ENCODE measurements at places on chromosomes 5 and 9.

- DNase-seq = no peak
Observed at GRCh38 chr5:98497418-98497817, 276.0 kb upstream of the RGMB start.

- DNase-seq = no peak
Observed at GRCh38 chr5:152367554-152367953, 37.5 kb downstream of the NMUR2 start.

DNA sequence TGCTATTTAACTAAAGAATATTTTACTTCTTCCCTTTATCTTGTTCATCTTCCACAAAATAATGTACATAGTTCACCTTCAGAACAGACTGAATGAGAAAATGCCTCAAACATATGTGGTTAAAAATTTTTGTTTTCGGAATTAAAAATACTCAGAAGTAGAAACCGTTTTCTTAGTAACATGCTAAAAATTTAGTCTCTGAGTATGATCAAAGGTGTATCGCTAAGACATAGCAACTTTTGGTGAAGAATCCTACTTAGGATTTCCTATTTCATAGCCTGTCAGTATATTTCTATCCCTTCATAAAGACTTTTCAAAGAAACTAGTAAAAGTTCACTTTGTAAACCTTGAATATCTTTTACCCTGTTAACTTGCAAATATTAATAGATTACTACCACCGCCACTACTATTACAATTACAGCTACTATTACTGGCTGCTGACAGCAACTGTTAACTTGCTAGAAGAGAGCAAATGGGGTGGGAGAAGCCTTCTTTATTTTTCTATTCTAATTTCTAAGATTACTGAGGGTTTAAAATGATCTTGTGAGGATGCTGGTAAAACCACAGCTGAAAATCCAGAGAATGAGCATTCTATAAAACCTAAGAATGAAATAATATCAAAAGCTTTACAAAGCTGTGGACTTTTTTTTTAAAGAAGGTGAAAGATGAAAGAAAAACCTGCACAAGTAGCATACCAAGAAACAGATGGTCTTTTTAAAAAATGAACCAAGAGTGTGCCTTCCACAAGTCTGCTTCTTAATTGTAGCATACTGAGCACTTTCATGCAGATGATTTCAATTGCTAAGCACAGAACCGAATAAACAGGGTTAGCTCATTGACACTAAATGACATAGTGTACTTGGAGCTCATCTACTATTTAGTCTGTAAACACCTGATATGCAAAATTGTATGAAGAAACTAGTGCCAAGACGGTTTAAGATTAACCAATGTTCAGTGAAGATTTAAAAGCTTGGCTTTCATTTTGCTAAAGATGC is 246.3 kb upstream of the EFNA5 start:
- DNase-seq = no peak

DNA sequence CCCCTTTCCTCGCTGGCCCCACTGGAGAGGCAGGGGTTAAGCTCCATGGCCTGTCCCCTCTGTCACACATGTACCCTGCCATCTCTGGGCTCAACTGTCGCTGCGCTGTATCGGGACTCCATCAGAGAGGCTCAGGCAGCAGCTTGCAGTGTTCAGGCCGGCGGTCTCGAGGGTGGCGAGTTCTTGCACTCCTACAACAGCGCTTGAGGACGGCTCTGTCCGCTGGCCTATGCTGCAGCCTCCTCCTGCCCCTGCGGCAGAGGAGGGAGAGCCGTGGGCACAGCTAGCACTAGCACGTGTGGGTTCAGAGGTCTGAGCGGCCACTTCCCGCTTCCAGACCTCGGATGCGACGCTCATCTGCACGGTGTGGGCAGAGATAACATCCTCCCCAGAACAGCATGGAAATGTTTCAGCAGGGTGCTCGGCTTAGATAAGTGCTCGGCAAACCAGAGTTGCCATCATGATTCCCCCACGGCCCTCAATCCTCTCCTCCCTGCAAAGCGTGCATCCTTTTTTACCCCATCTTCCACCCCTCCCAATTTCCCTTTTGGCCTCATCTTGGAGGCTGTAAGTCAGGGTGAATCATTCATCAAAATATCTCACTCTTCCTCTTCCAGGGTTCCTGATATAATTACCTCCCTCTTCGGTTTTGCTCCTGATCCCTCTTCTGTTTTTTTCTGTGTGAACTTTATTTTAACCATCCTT is 41.9 kb upstream of the FUBP3 start:
- DNase-seq = no peak

DNA sequence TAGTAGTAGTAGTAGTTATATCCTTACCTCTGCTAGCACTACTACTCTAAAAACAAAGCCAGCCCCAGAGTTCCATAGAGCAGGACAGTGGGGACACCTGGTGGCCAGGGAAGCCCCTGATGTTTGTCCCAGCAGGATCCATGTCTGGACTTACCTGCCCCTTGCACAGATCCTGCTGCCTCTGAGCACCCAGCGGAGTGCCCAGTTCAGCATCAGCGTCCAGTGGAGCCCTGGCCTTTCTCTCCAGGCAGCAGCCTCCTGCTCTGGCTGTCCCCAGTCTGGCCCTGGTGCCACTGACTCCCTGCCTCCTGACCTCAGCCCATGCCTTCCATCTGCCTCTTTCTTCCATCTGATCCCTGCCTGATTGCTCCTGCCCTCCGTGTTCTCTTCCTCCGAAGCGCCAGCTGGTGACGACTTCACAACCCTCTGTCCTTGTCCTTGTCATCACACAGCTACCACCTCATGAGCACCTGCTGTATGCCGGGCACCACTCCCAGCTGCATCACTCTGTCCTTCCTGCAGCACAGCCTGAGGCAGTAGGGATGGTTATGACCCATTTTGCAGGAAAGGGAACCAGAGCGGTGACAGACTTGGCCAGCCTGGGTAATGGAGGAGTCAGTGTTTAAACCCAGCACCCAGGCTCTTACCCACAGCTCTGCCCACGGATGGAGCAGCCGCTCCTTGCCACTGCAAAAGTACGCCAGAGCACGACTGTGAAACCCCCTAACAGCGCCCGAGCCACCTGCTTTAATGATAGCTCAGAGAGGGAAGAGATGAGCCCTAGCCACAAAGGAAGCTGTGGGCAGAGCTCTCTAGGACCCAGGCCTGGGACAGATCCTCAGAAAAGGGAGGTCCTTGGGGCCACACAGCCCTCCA is 11.5 kb downstream of the SARDH start:
- no peak for DNase-seq

DNA sequence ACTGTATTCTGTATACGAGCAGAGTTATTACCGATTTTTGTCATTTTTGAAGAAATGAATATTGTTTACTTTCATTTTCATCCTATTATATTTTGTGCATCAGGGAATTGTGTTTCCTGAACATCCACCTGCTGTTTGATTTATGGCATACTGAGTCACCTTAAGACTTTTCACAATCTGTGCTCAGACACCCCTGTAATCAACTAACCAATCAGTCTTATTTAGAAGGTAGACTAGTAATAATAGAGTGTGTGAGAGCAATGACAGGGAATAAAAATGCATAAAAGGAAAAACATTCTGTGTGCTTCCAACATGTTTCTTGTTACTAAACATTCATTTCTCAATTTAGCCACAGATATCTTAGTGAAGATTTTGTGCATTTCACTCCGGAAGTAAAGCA is 1413.6 kb upstream of the ACO1 start:
- DNase-seq = no peak

GRCh38 chr9:91978740-91979414 is 28.8 kb upstream of the ROR2 start:
- no peak for DNase-seq

GRCh38 chr5:166342402-166342801 is 1949.0 kb upstream of the WWC1 start:
- DNase-seq = no peak

DNA sequence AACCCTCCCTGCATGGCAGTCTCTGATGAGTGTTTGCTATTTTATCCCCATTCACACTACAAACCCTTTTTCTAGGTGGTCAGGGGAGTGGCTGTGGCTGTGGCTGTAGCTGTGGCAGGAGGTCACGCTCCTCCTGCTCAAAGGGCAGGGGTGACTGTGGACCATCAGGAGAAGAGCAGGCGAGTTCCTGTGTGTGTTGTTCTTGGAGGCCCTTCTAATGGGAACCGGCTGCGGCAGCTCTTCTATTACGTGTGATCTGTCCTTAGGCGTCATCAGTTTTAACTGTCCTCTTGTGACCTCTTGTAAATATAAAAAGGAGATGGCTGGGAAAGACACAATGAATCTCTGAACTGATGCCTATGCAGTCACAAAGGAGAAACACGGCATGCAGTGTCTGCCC is 65.1 kb downstream of the ANKH start:
- DNase-seq = no peak

- DNase-seq = no peak
Observed at GRCh38 chr9:27436234-27436633, 87.9 kb upstream of the IFNK start.

DNA sequence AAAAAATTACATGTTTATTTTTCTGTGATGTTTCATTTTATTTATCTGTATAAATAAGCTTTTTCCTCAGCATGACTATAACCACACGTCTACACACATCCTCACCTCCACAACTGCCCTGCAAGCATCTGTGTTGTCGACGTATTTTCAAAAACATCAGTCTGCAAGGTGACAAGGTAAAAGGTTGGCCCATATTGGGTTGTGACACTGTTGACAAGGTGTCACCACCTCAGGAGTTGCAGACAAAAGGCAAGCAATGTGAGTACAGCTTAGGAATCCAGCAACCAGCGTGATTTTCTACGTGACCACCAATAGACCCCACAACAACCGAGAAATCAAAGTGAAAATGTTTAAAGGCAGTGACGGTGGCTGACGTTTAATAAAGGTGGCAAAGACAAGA is 187.6 kb downstream of the PARP8 start:
- DNase-seq = no peak

- DNase-seq = peak; percentile 79
Observed at GRCh38 chr5:139651853-139652787, 4.0 kb downstream of the CXXC5 start.

DNA sequence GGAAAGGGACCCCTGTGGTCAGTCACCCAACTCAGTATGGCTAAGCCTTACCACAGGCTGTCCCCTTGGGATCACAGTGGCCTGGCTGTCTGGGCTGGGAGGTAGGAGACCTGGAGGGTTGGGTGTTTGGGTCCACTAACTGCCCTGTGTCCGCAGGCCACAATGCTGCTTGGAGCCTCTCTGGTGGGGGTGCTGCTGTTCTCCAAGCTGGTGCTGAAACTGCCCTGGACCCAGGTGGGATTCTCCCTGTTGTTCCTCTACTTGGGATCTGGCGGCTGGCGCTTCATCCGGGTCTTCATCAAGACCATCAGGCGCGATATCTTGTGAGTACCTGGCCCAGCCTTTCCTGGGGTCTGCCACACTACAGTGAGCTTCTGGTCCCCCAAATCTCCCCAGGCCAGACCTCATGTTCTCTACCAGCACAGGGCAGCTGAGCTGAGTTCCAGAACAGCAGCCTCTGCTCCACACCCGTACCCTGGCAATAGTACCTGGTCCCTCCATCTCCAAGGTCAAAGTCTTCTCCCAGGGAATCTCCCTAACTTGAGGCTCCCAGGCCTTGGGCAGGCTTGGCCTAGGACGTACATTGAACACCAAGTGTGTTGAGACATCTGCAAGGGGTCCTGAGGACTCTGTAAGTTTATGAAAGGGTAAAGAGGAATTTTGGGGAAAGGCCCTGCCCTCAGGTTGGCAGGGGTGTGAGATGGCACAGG is 2.8 kb downstream of the SLC27A4 start:
- DNase-seq = no peak

DNA sequence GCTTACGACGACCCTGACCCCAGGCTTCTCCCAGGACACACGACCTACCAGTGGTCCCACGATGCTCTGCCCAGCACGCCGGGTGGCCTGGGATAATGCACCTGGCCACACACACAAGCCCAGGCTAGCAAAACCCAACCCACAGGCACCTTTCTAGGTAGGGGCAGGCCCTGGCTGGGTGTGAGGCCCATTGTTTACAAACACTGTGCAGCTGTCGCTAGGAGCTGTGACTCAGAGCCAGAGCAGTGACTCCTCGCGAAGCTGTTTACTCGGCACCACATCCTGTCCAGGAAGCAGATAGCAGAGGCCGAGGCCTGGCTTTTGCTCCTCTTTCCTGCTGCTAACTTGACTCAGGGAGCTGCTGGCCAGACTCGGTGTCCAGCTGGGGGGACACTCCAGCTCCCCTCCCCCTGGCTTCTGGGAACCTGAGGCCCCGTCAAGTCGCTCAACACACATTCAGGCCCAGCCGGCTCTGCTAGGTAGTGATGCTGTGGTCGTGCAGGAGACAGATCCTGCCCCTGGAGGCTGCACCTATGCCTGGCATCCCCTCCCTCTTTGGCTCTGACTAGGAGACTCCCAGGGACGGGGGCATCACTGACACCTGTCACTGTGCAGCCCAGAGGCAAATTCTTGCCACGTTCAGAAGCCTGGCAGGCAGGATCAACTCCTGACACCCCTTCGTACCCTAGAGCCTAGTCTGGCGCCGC is 12.8 kb upstream of the RALGDS start:
- peak; percentile 72 for DNase-seq

DNA sequence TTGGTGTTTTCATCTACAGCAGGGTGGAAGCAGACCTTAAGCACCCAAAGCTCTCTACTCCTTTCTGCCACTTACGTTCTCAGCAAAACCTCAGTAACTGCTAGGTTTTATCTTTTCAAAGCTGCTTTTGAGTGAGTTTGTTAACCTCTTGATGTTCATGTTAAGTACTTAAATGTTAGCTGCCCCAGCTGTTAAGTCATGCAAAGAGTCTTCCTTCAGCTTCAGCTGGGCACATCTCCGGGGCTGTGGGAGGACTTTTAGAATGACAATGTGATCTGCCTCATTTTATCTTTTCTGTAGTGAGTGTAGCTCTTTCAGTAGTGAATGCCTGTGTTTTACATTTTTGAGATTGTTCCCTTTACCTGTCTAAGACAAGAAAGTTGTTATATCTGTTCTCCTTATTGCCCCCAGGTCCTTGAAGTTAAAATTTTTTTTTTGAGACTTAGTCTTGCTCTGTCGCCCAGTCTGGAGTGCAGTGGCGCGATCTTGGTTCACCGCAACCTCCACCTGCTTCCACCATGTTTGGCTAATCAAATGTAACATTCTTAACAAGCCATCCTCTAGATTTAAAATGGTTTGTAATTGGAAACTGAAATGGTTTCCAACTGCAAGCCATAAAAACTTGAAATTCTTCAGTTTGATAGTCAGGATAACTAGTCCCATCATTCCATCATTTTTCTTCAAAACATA is 19.6 kb downstream of the KDM4C start:
- DNase-seq = no peak

DNA sequence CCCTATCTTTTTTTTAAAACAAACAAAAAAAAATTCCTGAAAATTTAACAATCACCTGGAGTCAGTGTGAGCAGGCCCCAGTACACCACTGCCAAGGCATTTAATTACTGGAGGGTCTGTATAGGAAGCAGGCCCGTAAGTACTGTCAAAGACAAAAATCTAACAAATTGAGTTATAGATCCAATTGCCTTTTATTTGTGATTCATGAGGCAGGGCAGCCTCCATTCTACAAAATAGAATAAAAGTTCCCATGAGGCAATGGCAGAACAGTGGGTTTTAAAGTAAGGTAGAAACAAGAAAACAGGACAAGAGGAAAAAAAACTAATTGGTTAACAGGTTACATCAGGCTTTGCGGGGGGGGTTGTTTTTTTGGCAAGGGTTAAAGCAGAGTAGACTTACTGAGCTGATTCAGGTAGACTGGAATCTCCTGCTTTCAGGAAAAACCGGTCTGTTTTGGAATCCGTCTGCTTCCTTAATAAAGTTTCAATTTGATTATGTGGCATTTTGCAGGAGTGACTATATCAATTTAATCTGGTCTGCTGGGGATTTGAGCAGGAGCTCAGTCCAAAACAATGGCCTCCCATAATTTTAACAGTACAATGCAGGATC is 48.9 kb downstream of the AUH start:
- no peak for DNase-seq

All from hypothalamus (tissue), 51 donors.